ENCODE measurements at places on chromosomes 6 and 20. TPM values are rescaled to one million over a fixed set of nuclear protein-coding genes. Genes with fewer than 3 reads are reported as not detected.

ARMH2 gene
- not detected for total RNA-seq

ZNF334 gene
- total RNA-seq = not detected

MAPK14 gene
- total RNA-seq = 25.2 TPM

ELOVL2 gene
- total RNA-seq = 7.2 TPM

HDGFL1 gene
- not detected for total RNA-seq

OR12D3 gene
- total RNA-seq = not detected

UBD gene
- total RNA-seq = 0.49 TPM

SRSF12 gene
- 1.0 TPM for total RNA-seq

DEFB129 gene
- not detected for total RNA-seq

SLC24A3 gene
- 0.03 TPM for total RNA-seq

GPX5 gene
- total RNA-seq = not detected

BPIFB1 gene
- not detected for total RNA-seq

DPPA5 gene
- total RNA-seq = not detected

SH3BGRL2 gene
- total RNA-seq = 0.29 TPM

HLA-DOA gene
- total RNA-seq = 0.50 TPM

FNDC11 gene
- 0.19 TPM for total RNA-seq

LIN28B gene
- total RNA-seq = 1.8 TPM

UNC5CL gene
- total RNA-seq = 0.57 TPM

LTA gene
- total RNA-seq = 0.10 TPM

UST gene
- total RNA-seq = 2.2 TPM

GABRR1 gene
- not detected for total RNA-seq

PTPRT gene
- not detected for total RNA-seq

PHACTR3 gene
- not detected for total RNA-seq

FAM83C gene
- total RNA-seq = 0.05 TPM

ADGRF1 gene
- not detected for total RNA-seq

HTR1E gene
- not detected for total RNA-seq

KHDC1L gene
- 0.51 TPM for total RNA-seq

SAMD3 gene
- not detected for total RNA-seq

CCN6 gene
- total RNA-seq = not detected

CAP2 gene
- total RNA-seq = 12.2 TPM

SCRT2 gene
- not detected for total RNA-seq

CGA gene
- 0.29 TPM for total RNA-seq

NOTCH4 gene
- total RNA-seq = 0.73 TPM

AKAP7 gene
- total RNA-seq = 2.3 TPM

ETV7 gene
- 0.09 TPM for total RNA-seq

SULF2 gene
- 20.7 TPM for total RNA-seq

RAB44 gene
- 0.06 TPM for total RNA-seq

SYCP2 gene
- 0.30 TPM for total RNA-seq

CAGE1 gene
- 0.10 TPM for total RNA-seq

LTB gene
- 0.25 TPM for total RNA-seq

PEX3 gene
- total RNA-seq = 11.3 TPM

LINC00237 gene
- not detected for total RNA-seq

RSPO3 gene
- 86.4 TPM for total RNA-seq

PACRG gene
- not detected for total RNA-seq

ZSCAN26 gene
- 7.3 TPM for total RNA-seq

PAK5 gene
- total RNA-seq = not detected

ZDHHC14 gene
- total RNA-seq = 3.2 TPM
